LHCN-M2 (cell line): ENCODE measurements at places on chromosomes 1 and 21. TPM values are rescaled to one million over a fixed set of nuclear protein-coding genes. Genes with fewer than 3 reads are reported as not detected.
A peak's percentile ranks its signal among the peaks of the same experiment; 100 is the strongest.

DNA sequence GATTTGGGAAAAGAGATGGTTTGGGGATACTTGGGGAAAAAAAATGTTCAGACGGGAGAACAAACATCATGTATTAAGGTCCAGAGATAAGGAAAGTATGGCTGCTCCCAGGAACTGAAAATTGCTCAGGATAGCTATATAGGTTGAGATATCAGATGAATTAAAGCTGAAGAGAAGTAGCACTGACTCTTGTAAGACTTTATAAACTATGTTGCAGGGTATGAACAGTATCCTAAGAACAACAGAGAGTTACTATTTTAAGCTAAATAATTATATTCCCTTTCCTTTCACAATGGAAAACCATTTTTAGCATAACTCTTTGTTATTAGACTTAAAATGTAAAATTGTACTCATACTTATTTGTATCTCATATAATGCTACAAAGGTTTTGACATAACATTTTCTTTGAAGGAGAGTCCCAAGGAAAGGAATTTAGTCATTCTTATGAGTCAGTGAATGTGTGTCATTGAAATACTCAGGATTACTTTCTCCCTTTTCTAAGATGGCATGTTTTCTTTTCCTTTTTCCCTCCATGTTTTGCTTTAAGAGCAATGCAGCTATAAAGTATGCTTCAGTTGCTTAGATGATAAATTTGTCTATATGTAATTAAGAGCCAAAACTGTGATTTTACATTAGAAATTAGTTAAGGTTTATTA, 139.4 kb upstream of the KIAA1614 start:
- DNase-seq, result peak; percentile 62

- no peak for DNase-seq
Measured at GRCh38 chr21:35338881-35339632, 290.0 kb upstream of the RUNX1 start.

GRCh38 chr1:236853921-236854604, 59.0 kb downstream of the MTR start:
- no peak for DNase-seq

DNA sequence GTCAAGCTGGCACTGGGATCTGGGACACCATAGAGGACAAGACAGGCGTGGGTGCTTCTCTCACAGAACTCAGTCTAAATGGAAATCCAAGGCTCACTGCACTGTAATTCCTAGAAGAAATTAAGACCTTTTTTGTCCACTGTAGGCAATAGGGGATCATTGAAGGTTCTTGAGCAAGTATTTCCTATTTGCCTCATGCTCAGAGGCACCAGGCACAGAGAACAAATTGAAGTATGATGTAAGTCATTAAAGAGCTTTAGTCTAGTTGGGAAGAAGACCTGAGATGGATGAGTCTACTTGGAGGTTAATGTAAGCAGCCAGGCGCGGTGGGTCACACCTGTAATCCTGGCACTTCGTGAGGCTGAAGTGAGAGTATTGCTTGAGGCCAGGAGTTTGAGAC, 34.6 kb downstream of the EIF2D start:
- DNase-seq, result no peak

GRCh38 chr1:113040718-113041412, 32.1 kb upstream of the LRIG2 start:
- no peak for DNase-seq

The SELENBP1 gene
- 16.2 and 17.9 TPM in 2 replicates for total RNA-seq

DNA sequence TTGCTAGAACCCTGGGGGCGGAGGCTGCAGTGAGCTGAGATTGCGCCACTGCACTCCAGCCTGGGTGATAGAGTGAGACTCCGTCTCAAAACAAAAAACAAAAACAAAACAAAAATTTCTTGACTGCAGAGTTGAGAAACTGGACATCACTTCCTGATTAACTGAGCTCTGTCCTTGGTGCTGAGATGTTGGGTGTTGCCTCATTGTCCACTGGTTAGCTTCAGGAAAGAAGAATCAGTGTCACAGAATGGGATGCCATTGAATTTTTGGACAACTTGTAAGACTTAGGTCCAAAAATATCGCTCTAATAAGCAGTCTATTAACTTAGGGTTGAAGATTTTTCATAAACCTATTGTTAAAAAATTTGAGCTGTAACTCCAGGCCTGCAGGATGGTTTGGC, 23.8 kb upstream of the KCNA10 start:
- peak; percentile 36 for DNase-seq
